ENCODE measurements at places on chromosomes 13 and 19.

- peak; percentile 69 for DNase-seq
Measured at GRCh38 chr13:27170516-27171243, 931 bp downstream of the USP12 start.

- DNase-seq, result peak; percentile 55
Measured at GRCh38 chr19:3471954-3472655, 8.2 kb downstream of the SMIM24 start.

- no peak for DNase-seq
Measured at GRCh38 chr13:73065665-73066340, 7.0 kb downstream of the KLF5 start.

DNA sequence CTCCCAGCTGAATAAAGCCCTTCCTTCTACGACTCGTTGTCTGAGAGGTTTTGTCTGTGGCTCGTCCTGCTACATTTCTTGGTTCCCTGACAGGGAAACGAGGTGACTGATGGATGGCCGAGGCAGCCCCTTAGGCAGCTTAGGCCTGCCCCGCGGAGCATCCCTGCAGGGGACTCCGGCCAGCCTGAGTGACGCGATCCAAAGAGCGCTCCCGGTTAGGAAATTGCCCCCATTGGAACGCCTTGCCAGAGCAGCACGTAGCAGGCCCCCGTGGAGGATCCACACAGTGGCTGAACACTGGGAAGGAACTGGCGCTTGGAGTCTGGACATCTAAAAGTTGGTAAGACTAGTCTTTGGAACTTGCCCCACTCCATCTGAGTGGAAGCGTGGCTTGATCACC is 296.8 kb upstream of the SGCG start:
- DNase-seq, result peak; percentile 11

DNA sequence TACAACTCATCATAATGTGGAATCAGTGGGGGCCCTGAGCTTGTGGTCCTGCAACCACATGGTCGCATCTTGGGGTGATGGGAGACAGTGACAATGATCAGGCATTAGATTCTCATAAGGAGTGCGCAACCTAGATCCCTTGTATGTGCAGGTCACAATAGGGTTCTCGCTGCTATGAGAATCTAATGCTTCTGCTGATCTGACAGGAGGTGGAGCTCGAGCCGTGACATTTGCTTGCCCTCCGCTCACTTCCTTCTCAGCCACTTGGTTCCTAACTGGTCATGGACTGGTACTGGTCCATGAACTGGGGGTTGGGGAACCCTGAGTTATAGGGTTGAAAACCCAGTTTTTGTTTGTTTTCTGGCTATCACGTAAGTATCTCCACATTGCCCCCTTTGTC is 1290.9 kb upstream of the ATXN8OS start:
- no peak for DNase-seq

DNA sequence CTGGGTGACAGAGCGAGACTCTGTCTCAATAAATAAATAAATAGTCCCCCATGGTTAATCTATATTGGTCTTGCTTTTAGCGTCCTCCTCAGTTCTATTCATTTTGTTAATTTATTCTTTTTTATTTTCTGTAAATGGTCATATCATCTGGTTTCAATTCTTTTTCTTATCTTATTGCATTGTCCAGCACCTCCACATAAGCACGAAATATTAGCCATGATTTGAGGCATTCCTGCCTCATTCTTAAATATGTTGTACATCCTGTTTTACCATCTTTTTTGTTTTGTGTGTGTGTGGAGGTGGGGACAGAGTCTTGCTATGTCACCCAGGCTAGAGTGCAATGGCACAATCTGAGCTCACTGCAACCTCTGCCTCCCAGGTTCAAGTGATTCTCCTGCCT is 24.6 kb upstream of the CCDC124 start:
- no peak for DNase-seq

DNA sequence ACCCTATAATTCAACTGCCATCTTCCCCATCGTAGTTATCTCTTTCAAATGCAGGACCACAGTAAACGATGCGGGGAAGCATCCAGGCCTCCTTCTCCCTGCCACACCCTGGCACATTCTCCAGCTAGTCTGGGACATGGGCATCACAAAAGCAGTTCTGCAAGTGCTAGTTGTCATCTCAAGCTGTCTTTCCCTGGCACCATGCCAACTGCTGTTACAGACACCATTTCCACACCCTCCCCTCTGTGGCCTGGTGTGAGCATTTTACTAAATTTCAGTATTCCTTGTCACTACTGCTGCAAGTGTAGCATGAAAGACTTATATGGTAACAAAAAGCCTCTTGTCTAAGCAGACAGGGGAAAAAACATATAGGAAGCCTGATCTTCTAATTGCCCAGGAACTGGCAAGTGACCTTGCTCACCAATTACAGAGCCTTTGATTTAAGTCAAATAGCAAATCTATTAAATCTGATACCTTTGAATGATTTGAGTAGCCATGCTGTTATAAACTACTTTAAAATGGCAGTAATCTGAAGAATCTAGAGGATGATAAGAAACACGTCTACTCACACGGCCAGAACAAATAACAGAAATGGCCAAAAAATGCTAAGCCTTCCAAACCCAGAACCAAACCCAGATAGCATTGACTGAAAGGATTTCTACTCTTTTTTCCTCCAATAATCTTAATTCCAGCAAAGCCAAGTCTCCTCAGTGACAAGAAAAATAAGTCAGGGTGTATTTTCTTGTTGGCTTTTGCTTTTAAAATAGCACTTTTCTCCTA is 179.0 kb downstream of the NUFIP1 start:
- peak; percentile 79 for DNase-seq

- DNase-seq, result no peak
Measured at GRCh38 chr19:20478936-20479335, 86.6 kb downstream of the ZNF737 start.

- peak; percentile 73 for DNase-seq
Measured at GRCh38 chr19:6125571-6125989, 9.9 kb upstream of the ACSBG2 start.

- no peak for DNase-seq
Measured at GRCh38 chr13:53215563-53215962, 186.9 kb downstream of the OLFM4 start.

- peak; percentile 93 for DNase-seq
Measured at GRCh38 chr19:5048091-5048726, 79.3 kb downstream of the KDM4B start.

- no peak for DNase-seq
Measured at GRCh38 chr13:24365191-24365590, 55.8 kb downstream of the C1QTNF9 start.

DNA sequence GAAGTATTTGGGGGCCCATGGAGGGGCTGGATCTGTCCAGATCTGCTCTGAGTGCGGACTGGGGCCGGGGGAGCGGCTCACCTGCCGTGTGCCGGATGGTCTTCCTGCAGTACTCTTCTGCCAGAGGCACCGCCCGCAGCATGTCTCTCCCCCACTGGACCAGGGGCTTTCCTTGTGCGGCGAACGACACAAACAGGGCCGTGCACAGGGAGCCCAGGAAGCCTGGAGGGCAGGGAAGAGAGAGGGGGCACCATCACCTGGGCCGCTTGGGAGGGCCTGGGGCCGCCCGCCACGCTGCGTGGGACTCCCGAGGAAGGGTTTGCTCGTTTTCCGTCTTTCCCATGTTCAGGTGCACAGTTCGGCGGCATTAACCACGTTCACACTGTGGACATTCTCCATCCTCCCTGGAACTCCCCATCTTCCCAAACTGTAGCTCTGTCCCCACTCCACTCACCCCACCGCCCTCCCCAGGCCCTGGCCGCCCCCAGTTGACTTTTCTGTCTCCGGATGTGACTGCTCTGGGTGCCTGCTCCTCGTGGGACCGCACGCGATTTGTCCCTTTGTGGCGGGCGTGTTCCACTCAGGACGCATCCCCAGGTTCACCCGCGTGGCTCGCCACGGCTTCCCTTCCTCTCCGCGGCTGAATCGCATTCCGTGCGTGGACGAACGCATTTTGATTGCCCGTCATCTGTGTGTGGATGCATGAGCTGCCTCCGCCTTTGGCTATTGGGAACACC is 24.2 kb downstream of the ADPRHL1 start:
- DNase-seq, result no peak

DNA sequence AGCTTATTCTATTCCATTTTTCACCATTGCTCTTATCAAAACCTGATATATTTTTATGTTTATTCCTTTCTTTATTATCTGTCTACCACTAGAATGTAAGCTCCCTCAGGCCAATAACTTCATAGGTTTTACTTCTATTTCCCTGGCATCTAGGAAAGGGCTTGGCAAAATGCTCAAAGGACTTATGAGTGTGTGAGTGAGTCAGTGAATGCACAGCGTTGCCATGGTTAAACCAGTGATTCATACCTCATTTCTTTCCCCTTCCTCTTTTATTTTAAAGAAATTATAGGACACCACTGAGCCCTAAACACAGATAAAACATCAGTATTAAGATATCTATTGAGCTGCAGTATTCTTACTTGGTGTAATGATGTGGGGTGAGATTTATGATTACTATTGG is 162.1 kb downstream of the GPC6 start:
- no peak for DNase-seq

DNA sequence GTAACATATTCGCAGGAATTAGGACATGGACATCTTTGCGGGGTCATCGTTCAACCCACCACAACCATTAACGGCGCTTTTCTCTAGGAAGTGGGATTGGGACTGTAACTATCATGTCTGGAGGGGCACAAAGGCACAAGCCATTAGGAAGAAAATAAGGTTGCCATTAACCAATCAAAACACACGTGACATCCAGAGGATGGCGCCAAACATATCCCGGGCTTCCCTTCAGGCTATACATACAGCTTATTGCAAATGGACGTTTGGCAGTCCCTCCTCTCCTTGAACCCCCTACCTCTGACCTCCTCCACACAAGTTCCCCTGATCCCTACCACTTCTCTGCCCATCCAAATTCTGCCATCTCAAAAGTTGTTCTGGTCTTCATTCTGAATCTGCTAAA is 26.6 kb upstream of the GSX1 start:
- DNase-seq, result no peak

- DNase-seq, result no peak
Measured at GRCh38 chr13:75326173-75327134, 155.5 kb downstream of the TBC1D4 start.

GRCh38 chr13:88919970-88920628 is 1248.9 kb downstream of the SLITRK5 start:
- DNase-seq, result no peak

GRCh38 chr13:109323338-109323737 is 463.0 kb downstream of the IRS2 start:
- DNase-seq, result no peak

All from astrocyte of the hippocampus (primary cell).